ENCODE measurements at places on chromosomes 11 and 22.

DNA sequence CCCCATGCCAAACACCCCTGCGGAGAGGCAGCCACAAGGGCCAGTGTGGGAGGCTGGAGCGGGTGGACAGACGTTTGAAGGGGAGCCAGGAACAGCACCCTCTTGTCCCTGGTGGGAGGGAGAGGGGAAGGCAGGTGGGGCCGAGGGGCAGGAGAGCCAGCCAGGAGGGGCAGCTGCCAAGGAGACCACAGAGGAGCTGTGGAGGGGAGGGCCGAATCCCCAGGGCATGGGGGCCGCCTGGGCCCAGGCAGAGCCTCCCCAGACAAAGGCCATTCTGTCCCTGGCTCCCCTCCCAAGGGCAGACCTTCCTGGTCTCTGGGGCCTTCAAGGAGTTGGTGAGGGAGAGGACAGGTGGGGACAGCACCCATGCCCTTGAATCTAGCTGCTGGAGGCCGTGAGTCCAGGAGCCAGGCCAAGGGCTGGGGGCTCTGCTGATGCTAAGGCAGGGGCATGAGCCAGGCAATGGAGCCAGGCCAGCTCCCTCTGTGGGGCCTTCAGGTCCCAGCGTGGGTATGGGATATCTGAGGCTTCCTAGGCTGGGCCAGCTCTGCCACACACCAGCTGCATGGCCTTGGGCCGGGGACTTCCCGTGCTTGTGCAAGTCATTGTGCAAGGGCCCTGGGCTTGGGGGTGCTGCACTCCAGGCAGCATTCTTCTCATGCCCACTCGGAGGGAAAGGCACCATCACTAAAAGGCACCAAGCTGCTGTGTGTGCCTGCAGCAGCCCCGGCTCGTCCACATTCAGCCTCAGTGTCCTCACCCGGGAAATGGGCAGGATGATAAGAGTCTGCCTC, 11.4 kb downstream of the EMID1 start:
- DNase-seq: no peak

DNA sequence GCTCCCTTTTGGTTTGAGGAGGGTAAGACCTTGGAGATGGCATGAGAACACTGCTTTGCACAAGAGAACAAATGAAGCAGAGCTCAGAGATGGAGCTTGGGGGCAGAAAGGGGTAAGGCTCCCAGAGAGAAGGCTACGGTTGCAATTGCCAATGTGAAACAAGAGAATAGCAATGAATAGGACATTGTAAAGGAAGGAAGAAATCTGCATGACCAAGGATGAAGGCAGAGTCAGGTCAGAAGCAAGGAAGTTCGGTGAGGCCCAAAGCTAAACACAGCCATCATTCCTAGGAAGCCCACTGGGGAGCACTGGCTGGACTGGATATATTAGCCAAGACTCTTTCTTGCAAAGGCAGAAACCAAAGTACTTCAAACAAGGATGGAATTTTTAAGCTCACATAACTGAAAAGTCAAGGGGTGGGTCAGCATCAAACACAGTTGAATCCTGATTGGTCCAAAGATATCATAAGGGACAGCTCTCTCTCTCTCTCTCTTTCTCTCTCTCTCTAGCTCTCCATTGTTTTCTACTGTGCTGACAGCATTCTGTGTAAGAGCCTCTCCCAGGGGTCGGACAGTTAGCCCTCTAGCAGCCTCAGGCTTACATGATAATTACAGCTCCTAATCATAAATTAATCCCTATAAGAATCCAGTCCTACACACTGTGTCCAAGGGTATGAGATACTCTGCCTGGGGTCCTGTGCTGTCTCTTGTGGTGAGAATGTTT, 484.3 kb downstream of the SOX6 start:
- no peak for DNase-seq

DNA sequence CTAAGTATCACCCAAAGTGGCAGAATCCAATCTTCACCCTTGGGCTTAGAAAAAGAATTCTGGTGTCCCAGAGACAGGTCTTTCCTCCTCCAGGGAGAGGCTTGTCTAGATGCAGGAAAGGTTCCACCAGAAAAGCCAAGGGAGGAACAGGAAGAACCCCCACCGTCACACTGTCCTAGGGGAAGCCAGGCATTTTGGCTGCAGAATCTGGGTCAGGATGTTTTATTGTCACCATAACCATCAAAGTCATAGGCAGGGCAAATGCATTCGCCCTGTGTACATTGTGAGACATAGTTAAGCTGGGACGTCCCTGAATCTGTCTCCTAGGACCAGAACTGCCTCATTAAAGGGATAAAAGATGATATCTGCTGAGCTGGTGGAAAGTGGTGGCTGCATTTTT, 590.5 kb downstream of the OPCML start:
- no peak for DNase-seq

GRCh38 chr11:90134478-90135003, at the start of gene NAALAD2:
Gene NAALAD2 (plus strand): TSS chr11:90134663. CDS start chr11:90134759, 96 bp downstream.
- DNase-seq: no peak

GRCh38 chr11:68948935-68949334, 31.9 kb downstream of the MRGPRD start:
- DNase-seq: no peak

DNA sequence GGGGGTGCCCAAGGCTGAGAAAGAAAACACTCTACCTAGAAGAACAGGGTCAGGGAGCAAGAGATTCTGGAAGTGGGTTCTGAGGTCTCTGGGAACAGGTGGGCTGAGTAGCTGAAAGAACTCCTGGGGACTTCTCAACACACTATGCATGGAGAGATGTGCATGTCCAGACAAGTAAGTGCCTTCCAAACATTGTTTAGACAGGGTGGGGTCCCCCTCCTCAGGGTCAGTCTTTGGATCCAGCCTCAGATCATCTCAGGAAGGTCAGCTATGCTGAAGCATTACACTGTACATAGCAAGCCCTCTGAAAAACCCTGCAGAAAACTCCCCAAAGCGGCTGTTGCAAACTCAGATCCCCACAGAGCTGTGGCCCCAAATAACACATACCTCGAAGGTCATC, 53.9 kb upstream of the SCUBE2 start:
- DNase-seq: no peak

DNA sequence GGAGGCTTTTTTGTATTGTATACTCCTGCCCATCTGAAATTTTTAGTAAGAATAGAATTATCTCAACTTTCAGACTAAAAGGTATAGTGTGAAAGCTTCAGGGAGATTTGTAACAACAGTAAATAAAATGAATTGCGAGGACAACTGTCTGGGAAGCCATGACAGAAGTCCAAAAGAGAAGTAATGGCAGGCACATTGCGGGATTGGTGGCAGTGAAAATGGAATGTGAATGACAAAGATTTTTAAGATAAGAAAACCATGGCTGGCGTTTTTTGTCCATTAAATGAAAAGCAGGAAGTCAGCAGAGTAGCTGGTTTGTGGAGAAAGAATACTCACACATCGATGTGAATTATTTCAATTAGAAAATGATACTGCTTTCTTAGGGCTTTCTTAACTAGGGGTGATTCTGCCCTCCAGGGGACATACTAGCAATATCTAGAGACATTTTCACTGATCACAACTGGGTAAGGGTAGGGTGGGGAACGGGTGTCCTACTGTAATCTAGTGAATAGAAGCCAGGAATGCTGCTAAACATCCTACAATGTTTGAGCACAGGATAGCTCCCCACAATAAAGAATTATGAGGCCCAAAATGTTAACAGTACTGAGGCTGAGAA, 1.6 kb downstream of the NPAT start:
- DNase-seq: no peak

GRCh38 chr11:130160498-130161155, 1.0 kb downstream of the ST14 start:
- no peak for DNase-seq

DNA sequence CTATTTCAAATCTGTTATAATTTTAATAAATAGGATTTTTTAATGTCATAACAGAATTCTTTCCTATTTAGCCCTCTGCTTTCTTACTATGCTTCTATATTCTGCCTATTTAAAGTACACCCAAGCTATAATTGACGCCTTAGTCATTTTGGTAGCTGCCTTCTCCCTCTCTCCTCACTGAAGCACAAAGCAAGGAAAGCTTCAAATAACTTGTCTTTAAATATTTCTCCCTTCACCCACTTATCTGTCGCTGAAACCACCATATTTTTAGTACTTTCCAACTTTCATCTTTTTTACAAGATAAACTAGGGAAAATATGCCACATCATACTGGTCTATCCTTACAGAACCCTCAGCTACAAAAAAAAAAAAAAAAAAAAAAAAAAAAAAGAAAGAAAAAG, 127.9 kb downstream of the ENTHD1 start:
- DNase-seq: no peak

DNA sequence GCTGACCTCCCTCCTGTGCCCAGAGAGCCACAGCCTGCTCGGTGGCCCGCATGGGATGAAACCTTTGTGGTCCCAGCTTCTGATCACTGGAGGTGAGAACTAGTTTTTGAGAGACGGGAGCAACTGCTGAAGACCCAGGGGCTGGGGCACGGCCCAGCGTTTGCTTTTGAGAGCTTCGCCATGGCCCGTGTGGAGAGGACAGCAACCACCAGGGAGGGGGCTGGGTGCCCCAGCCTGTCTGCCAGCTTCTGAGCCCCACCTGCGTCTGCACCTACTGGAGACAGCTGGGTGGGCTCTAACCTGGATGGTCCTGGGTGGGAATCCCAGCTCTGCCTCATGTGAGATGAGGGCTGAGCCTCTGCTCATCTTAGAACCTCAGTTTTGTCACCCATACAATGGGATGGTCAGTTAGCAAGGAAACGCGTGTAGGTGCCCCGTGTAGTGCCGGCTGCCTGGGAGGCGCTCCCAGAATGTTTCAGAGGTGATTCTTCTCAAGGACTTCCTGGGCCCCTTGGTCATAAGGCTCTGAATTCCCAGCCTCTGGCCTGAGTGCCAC, 51.1 kb upstream of the CCDC188 start:
- DNase-seq: no peak

GRCh38 chr22:47143249-47143938, 380.9 kb downstream of the TBC1D22A start:
- no peak for DNase-seq

- no peak for DNase-seq
Measured at GRCh38 chr22:37752189-37753087, 55.3 kb upstream of the GCAT start.

- no peak for DNase-seq
Measured at GRCh38 chr11:1674173-1675131, 22.5 kb upstream of the KRTAP5-6 start.

DNA sequence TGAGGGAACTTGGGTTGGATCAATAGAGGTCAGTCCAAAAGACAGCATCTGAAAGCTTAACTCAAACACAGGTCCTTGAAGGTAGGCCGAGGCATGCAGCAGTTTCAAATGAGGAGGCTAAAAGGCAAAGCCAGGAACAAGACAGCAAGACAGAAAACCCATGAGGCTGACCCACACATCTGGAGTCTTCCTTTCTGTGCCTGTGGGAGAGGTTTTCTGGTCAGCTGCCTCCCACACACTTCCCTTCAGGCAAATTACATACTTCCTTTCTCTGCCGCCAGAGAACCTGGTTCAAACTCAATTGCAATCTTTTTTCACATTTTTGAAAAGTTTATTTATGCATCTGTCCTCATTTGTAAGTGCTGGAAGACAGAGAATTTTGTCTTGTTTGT, 29.8 kb upstream of the CRTAM start:
- DNase-seq: no peak

- DNase-seq: no peak
Measured at GRCh38 chr11:70775386-70776075, 377.2 kb downstream of the CTTN start.

DNA sequence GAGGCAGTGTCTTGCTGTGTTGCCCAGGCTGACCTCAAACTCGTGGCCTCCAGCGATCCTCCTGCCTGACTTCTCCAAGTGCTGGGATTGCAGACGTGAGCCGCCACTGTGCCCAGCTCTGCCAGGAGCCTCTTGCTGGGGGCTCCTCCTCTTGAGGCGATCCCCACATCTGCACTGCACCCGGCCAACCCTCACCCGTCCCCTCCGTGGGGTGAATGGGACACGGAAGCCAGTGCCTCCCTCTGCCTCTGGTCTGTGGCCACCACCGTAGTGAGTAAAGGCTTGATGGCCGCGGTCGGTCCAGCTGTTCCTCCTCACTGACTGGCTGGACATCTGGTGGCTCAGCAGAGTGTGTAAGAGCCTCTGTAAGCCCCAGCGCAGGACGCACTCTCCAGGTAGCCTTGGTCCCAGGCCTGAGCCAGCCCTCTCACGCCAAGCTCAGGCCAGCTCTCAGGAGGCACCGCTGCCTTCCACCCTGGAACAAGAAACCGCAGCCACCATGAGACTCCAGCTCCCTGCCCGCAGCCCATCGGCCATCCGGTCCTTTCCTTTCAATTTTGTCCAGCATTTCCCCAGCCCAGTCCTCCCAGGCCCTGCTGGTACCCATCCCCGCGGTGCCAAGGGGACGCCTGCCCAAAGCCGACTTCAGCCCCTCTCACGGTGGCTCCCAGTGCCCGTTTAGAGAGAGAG, 100.3 kb downstream of the BRD1 start:
- no peak for DNase-seq

GRCh38 chr22:39343259-39344045, 6.3 kb upstream of the SYNGR1 start:
- DNase-seq: no peak

DNA sequence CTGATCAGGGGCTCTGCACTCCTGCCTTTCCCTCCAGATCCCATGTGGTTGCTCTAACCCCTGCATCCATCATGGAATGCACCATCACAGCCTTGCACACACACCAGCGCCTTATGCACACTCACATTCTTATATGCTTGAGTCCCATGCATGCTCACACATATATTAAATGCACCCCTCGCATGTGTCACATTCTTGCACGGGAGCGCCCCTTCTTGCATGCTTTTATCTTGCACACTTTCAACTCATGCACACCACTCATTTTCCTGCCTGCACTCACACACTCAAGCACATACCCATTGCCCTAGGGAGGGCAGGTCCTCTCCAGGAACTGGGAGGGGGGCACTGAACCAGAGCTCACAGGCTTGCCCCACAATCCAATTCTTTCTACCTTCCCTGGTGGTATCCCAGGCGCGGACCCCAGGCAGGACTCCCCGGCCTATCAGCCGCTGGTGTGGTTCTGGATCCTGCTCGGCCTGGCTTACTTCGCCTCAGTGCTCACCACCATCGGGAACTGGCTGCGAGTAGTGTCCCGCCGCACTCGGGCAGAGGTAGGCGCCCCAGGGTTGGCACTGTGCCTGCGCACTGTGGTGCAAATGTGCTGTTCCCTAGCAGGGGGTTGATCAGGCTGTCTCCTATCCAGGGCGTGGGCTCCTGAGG, 2.3 kb upstream of the CATSPERZ start:
- DNase-seq: no peak

- peak; percentile 43 for DNase-seq
Measured at GRCh38 chr11:17504330-17505107, 27.9 kb upstream of the ABCC8 start.

DNA sequence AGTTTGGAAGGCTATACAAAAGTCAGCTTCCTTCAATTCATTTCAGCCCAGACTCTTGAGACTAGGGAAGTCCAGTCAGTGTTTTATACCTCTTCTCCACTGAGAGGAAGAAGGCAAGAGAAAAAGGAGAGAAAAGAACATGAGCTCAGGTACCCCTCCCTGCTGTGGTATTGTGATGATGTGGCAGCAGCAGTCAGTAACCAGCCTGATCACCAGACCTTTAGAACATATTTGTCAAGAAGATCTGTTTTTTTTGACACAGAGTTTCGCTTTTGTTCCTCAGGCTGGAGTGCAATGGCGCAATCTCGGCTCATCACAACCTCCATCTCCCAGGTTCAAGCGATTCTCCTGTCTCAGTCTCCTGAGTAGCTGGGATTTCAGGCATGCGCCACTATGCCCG, 21.2 kb upstream of the RPS13 start:
- no peak for DNase-seq

GRCh38 chr11:119664063-119664572, 64.9 kb downstream of the NECTIN1 start:
- no peak for DNase-seq

Measured in stimulated activated CD8-positive, alpha-beta memory T cell treated with anti-CD3 and anti-CD28 coated beads, Interleukin-12 subunit alpha, Interleukin-12 subunit beta, amount 100 ng/mL, for 4 hours (primary cell).